ENCODE measurements at places on chromosomes 16 and 17. TPM values are rescaled to one million over a fixed set of nuclear protein-coding genes. Genes with fewer than 3 reads are reported as not detected.

GRCh38 chr17:77421630-77421972, 280.8 kb downstream of the SEC14L1 start:
- no peak for DNase-seq

- no peak for DNase-seq
Measured at GRCh38 chr16:76897816-76898215, 293.2 kb upstream of the MON1B start.

- DNase-seq = no peak
Measured at GRCh38 chr17:28521311-28522085, 15.3 kb downstream of the FOXN1 start.

The PRSS53 gene
- total RNA-seq = 5.2 TPM

DNA sequence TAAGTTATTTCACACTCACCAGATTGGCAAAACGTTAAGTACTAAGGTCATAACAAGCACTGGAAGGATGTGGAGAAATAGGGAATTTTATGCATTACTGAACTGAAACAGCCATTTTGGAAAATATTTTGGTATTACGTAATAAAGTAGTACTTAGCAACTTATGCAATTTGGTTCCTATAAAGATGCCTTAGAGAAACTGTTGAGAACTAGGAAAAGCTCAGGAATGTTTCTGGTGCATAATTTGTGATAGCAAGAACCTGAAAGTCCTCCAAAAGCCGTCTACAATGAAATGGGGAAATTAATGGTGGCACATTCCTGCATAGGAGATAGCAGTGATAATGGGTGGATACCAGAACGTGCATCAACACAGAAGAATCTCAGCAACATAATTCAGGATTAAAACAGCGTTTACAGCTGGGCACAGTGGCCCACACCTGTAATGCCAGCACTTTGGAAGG, 472.5 kb downstream of the WWOX start:
- no peak for DNase-seq

- DNase-seq = no peak
Measured at GRCh38 chr16:19488213-19488640, 33.7 kb downstream of the GDE1 start.

GRCh38 chr17:75854881-75855309, 240 bp downstream of the WBP2 start:
- no peak for DNase-seq

- DNase-seq = no peak
Measured at GRCh38 chr17:52647411-52647810, 488.9 kb upstream of the CA10 start.

DNA sequence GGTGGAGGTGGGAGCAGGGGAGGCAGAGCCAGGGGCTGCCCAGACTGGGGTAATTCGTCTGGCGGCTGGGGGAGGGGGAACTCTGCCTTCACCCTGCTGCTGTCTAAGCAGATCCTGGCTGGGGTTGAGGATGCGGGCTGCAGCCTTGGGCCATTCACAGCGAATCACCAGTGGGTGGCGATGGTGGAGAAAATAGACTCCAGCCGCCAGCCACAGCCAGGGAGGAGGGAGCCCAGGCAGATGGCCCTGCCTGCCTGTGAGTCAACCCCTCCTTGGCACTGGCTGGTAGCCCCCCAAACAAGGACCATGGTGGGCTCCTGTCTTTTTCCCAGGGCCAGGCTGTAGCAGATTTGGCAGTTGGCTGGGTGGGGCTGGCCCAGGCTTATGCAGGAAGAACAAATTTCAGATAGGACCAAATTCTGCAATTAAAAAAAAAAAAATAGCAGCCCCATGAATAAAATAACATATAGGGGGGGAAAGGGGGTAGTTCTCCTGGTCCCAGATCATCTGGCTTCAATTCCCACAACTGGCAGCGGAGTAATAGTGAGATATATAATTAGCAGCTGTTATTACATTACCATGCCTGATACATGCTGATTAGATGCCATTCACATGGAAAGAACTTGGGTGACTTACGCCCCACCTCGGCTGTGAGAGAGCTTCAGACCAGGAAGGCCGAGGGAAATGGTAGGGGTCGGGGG, 41.5 kb upstream of the CDH5 start:
- no peak for DNase-seq

- DNase-seq = no peak
Measured at GRCh38 chr17:6712058-6712853, 913 bp downstream of the SLC13A5 start.

DNA sequence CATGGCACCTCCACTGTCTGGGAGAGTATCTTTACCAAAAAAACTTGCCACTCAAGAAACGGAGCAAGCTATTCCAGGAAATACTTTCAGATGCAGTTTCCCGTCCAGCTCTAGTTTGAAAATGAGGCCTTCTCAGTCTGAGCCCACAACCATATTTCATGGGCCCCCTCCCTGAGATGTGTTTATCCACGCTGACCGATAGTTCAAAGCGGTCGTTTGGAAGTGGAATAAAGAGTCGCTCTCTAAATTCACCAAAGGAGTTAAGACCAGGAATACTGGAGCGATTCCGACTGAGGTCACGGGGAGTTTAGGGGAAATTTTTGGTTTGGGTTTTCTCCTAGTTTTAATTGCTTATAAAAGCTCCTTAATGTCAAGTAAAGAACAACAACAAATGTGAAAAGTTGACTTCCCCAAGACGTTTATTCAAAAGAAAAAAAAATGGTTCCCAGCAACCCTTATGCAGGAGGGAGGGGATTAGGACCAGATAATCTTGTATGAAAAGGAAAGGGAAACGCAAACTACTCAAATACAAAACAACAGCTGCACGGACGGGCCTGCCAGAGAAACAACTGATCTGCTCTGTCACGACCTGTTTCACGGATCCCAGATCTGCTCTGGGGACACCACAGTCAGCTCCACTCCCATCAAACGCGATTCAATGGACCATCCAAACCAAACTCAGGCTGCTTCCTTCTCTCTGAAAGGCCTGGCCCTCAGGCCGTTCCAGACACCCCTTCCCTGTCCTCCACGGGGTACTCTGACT, 77.1 kb downstream of the MRM3 start:
- no peak for DNase-seq

GRCh38 chr17:4004517-4005295, 40.5 kb upstream of the ATP2A3 start:
- peak; percentile 62 for DNase-seq

- DNase-seq = no peak
Measured at GRCh38 chr16:25269879-25270278, 12.2 kb upstream of the ZKSCAN2 start.

The GPR179 gene
- total RNA-seq = 0.07 TPM

DNA sequence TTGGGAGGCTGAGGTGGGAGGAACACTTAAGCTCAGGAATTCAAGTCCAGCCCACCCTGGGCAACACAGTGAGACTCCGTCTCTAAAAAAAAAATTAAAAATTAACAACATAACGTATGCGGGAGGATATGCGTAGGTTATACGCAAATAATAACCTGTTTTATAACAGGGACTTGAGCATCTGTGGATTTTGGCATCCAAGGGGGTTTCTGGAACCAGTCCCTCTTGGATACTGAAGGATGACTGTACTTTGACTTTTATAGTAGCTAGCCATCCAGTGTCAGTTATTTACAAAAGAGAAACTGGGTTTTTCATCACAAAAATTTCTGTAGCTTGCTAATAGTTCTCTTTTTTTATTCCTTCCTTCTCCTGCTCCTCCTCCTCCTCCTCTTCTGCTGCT, 64.5 kb downstream of the TNRC6C start:
- DNase-seq = no peak

GRCh38 chr17:9383826-9384225, 191.8 kb downstream of the STX8 start:
- DNase-seq = no peak

DNA sequence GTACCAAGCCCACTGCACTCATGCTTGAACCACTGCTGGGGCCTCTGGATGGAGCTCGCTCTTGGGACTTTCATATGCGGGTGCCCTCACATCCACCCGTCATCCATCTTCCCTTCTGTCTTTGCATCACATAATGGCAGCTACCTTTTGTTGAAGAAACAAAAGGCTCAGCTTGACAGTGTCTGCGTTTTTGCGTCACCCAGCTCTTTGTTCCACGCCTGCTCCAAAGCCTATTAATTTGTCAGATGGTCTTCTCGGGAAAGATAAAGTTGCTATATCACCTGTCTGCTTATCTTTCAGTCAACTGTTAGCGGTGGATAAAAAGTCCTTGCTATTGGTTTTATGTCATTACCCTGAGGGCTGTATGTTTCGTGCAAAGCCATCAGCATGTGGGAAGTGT, 18.1 kb upstream of the BCO1 start:
- no peak for DNase-seq

DNA sequence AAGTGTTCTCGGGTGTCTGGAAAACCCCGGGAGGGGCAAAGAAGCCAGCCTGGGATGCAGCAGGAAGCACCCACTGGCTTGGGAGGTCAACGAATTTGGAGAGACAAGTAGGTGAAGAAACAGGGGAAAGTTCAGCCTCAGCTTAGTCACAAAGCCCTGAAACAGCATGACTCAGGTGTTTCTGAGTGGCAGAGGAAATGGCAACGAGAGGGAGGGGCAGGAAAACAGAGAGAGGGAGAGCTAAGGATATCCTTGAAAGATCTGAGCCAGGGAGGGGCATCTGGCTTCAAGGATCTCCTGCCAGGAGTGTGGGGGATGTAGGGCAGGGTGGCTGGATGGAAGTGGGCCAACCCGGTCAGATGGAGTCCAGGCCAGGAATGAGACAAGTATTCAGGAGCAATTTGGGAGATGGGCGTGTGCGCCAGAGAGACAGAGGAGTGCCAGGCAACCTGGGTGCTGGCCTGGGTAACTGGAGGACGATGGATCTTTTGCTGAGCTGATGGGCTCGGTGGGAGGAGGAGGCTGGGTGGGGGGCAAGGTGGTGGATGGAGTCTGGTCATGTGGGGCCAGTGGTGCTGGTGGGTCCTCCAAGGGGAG, 27.2 kb downstream of the ABCC3 start:
- DNase-seq = peak; percentile 78

The TTLL6 gene
- not detected for total RNA-seq

DNA sequence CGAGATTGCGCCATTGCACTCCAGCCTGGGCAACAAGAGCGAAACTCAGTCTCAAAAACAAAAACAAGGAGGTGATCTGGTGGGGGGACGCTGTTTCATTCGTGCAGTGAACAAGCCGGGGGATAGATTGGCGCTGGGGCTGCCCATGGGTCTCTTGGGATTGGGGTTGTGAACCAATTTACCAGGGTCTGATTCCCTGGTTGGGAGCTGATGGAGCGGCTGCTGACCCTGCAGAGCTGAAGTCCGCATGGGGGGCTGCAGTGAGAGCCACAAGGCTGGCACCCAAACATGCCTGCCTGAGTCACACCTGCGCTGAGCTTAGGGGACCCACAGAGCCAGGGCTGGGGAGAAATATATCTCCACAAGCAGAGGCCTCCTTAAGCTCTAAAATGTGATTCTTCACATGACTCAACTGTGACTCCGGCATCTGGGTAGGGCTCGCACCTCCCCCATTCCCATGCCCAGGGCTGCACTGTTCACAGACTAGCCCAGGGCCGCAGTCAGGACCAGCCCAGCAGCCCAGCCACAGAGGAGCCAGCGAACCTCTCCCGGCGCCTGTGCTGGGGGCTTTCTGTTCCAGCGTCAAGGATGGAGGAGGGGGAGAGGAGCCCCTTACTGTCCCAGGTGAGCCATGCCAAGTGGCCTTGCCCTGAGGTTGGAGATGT, 5.0 kb downstream of the TSPAN10 start:
- no peak for DNase-seq

DNA sequence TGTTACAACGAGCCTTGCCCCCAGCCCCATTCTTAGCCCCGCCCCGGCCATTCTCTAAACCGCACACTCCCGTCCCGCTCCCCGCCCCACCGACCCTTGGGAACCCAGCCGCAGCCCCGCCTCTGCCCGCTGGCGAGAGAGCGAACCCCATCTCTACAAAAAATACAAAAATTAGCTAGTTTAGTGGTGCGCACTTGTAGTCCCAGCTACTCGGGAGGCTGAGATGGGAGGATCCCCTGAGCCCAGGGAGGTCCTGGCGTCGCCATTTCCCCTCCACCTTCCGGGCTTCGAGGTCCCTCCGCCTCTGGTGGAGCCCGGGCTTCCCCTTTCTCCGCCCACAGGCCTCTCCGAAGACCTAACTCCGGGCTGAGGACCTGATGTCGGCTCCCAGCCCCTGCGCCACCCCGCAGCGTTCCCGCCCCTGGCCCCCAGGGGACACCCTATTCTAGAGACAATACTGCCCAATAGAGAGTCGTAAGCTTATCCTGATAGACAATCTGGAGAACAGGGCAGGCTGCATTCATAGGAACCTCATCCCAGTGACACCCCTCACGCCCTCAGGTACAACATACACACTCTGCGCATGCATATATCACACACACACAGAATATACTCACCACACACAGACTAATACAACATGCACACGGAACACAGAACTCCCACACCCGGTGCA, 480 bp upstream of the PROCA1 start:
- peak; percentile 73 for DNase-seq

DNA sequence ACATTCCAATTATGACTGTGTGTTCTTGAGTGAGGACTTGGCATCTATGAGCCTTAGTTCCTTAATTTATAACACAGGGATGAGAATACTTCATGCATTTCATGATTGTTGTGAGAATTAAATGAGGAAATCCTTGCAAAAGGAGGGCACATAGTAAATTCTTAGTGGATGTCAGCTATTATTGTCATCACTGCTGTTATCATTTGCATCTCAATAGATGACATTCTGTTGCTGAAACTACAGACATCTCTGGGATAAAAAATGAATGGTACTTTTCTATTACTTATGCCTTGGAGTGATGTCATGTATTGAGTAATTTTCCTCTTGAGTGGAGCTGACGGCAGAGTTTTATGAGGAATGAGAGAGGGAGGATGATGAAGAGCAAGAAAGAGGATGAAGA, 184.4 kb upstream of the CDH11 start:
- DNase-seq = no peak

- no peak for DNase-seq
Measured at GRCh38 chr17:65820306-65820705, 258.9 kb upstream of the AXIN2 start.

- no peak for DNase-seq
Measured at GRCh38 chr17:13490906-13491482, 110.7 kb downstream of the HS3ST3A1 start.

- no peak for DNase-seq
Measured at GRCh38 chr16:46927273-46927672, 43.1 kb downstream of the GPT2 start.

GRCh38 chr17:29004081-29004692, 1.6 kb downstream of the SEZ6 start:
- no peak for DNase-seq

- no peak for DNase-seq
Measured at GRCh38 chr17:33940769-33941370, 314.2 kb upstream of the CCL2 start.

GRCh38 chr17:10600571-10600970, 51.1 kb upstream of the MYH2 start:
- DNase-seq = no peak

- DNase-seq = no peak
Measured at GRCh38 chr17:59437791-59438281, 106.4 kb downstream of the YPEL2 start.
